GM18507 (cell line): ENCODE measurements at places on chromosomes 1 and 21.

DNA sequence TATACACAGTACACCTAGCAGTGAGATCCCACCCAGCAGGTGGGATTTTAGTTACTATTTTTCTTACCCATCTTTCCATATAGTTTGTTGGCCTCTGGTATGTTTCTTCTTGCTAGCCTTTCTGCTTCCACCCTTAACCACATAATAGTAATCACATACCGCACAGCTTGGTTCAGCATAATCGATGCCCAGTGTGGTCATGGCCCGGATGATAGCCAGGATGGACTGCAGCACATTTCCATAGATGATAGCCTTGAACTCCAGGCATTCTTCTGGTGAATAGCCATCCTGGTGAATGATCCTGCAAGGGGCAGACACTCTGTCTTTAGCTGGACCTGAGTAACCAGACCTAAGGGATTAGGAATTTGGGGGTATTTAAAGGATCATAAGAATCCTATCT, 9.5 kb downstream of the GNAT2 start:
- DNase-seq: no peak

- DNase-seq: no peak
Measured at GRCh38 chr1:172642970-172643369, 15.9 kb upstream of the FASLG start.

GRCh38 chr1:50454911-50455310, 31.7 kb upstream of the DMRTA2 start:
- DNase-seq: no peak

- no peak for DNase-seq
Measured at GRCh38 chr1:164702216-164702615, 143.2 kb downstream of the PBX1 start.

DNA sequence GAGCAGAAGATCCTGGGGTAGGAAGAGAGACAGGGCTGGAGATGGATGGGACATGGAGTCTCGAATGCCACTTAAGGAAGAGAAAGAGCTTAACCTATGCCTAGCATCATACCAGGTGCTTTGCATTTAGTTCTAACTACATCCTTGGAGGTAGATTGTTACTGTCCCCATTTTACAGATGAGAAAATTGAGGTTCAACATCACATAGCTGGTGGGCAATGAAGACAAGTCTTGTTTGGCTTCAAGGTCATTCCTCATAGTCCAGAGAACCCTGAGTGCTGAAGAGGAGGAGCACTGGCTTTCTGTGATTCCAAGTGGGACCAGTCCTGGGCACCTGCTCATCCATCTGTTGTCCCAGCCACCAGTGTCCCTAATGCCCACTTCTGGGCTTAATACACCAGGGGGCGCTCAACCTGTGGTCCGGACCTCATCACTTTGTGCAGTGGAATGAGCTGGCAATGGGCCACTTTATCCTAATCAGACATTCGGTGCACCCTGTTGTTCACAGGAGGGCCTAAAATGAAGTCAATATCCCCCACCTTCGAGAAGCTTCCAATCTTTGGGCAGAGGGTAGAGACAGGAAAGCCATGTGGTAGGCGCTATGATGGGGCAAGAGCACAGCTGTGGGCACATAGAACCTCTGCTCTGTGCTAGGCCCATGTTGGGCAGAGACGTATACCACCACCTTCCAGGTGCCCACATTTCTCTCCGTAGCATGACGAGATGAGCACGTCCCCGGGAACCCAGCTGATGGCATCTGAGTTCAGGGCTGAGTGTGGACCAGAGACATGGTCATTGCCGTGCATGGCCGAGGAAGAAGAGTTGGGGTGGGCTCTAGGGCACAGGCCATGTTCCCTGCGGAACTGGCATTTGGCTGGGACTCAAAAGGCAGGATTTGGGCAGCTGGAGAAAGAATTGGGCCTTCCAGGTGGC, 9.2 kb downstream of the RPS6KA1 start:
- DNase-seq: no peak

GRCh38 chr1:38476111-38476849, 383.3 kb downstream of the RRAGC start:
- no peak for DNase-seq
